Activated T-cell treated with anti-CD3 and anti-CD28 coated beads for 24 hours (primary cell): ENCODE measurements at places on chromosomes 7 and 10.

DNA sequence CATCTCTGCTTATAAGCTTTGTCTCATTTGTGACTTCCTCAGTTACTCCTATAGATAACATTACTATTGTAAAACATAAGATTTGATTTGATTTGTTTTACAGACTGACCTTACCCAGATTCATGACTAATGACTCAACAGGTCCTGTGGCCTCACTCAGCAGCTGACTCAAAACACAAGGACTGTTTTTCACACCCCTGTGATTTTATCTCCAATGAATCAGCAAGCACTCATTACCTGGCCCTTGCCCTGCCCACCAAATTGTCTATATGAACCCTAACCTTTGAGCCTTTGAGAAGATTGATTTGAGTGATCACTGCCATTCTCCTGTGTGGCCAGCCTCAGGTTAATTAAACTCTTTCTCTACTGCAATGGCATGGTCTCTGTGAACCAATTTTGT is 1064.6 kb upstream of the LRRTM3 start:
- DNase-seq: no peak

GRCh38 chr7:66296557-66296956 is 91.4 kb downstream of the TPST1 start:
- no peak for DNase-seq

DNA sequence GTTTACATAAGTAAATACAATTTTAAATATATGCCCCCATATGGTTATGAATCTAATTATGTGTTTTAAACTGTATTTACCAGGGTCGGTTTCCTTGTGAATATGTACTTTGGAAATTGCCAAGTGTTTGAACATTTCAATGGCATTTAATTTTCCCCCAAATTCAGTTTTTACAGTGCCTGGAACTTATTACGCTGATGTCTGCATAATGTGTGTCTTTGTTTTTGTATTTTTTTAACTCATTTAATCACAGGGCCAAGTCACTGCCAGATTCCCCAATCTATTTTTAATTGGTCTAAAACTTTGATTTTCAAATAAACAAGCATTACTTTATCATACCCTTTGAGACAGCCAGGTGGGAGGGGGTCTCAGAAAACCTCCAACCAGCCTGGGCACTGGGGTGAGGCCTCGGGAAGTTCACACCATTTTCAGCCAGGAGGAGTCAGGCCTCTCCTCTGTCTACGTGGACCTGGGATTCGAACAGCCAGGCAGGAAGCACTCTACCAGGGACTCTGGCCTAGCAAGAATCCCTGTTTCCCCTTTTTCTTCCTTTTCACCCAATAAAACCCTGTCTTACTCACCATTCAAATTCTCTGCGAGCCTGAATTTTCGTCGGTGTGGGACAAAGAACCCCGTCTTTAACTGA is 151.5 kb upstream of the COL1A2 start:
- no peak for DNase-seq

DNA sequence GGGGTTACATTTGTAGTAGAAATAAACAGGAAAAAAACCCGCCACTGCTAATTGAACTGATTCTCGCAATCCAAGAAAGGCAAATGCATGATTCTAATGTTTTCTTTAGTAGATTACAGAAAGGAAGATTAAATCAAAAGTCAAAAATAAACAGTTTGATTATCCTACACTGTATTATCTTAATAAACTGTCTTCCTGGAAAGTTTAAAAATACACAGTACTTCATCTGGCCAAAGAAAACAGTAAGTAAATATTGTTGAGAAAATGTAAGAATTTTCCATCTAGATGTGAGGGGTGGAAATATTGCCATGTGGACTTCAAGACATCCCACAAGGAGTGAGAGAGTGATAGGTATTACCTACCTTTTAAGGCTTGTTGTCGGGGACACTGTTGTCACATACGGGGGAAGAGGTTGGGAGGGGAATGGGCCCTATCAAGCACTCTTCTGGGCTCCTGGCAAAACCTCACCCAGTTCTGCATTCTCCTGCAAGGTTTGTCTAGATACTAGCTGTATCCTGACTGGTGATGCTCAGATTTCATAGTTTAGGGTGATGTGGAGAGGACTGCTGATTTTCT is 17.8 kb downstream of the GRK5 start:
- no peak for DNase-seq

DNA sequence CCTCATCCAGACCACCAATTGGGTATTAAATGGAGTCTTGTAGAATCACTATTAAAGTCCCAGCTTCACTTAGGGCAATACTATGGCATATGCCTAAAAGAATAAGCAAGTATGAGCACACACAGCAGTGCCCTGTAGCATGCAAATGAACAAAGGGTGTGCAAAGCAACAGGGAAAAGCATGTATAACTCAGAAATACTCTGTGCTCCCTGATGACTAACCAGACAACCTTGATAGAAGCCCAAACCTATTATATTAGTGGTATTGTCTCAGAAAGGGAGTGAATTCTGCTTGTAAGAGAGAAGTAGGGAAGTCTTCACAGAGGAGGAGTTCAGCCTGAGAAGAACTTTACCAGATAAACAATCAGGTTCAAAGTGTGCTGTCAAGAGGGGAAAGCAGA is 131.2 kb downstream of the DGKI start:
- no peak for DNase-seq

DNA sequence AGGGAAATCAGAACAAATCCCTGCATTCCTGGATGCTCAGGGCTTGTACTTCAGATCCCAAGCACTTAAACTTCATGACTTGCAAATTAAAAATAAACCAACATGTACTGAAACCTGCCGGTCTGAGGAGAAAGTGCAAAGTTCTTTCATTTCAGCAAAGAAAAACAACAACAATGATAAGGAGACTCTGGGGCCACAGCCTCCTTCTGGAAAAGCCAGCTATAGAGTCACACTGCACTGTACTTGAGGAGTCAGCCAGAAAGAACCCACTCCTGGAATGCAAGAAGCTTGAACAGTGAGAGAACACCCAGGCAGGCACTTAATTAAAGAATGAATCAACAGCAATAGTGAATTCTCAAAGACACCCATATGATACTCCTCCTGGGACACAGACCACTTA is 49.7 kb upstream of the TM9SF3 start:
- no peak for DNase-seq

GRCh38 chr10:32376771-32377170 is 29.8 kb upstream of the EPC1 start:
- DNase-seq: no peak

- DNase-seq: no peak
Observed at GRCh38 chr7:67484244-67484751, 487.7 kb downstream of the TYW1 start.

DNA sequence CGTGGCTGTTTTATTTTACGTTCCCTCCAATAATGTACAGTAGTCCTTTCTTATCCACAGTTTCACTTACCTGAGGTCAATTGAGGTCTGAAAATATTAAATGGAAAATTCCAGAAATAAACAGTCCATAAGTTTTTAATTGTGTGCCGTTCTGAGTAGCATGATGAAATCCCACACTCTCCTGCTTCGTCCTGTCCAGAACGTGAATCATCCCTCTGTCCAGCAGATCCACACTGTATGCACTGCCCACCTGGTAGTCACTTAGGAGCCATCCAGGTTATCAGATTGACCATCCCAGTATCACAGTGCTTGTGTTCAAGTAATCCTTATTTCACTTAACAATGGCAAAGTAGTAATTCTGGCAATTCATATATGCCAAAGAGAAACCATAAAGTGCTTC is 46.3 kb downstream of the STARD3NL start:
- no peak for DNase-seq

DNA sequence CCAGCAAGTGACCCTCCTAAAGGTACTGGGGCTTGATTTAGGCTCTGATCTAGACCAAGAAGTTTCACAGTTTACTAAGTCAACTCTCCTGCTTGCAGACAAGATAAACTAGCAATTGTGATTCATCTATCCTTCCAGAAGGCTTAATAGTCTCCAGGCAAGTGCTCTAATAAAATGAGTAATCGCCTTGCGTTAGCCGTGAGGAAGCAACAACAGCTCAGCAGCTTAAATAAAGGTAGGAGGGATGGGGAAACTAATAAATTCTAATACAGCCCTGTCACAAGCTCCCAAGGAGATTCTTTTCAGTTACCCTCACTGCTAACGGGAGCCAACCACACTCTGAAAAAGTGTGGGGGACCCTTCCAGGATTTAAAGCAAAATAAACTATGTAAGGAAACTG is 48.4 kb downstream of the FRMD4A start:
- DNase-seq: no peak

GRCh38 chr10:117666166-117666565 is 123.6 kb downstream of the EMX2 start:
- DNase-seq: no peak

DNA sequence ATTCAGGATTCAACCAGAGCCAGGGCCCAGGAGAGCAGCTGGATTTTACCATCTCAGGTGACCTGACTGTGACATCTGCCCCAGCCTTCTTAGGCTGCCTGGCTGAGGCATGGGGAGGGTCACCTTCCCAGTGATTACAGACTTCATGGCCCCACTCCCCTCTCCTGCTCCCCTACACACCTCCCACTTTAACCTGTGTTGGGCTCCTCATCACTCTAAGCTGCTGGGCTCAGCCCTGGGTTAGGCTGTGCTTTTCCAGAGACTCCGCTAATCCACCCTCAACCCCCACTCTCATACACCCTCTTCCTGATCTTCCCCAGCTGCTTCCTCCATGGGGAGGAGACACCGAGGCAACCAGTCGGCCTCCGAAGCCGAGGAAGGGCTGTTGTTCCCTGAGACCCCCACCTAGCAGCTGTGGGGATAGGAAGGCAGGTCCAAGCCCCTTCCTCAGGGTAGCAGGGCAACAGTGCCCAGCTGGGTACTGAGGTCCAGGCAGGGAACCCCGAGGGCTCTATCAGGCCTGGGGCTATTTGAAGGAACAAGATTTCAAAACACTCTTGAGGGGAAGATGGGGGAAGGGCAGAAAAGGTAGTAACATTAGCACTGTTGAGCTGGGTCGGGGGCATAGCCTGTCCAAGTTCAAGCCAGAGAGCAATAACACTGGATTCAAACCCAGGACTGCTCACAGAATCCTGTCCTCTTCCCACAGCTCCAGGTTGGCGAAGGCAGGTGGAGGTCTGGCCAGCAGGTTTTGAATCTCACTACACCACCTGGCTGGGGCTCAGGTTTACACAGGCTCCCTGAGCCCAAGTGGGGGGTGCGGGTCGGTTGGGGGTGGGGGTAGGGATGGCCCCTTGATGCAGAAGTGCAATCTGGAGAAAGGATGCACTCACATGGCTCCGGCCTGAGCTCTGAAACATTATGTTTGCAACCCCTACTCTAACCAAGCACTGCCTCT is 1.8 kb downstream of the IMPDH1 start:
- DNase-seq: no peak

GRCh38 chr7:85343484-85343883 is 156.6 kb upstream of the SEMA3D start:
- no peak for DNase-seq

DNA sequence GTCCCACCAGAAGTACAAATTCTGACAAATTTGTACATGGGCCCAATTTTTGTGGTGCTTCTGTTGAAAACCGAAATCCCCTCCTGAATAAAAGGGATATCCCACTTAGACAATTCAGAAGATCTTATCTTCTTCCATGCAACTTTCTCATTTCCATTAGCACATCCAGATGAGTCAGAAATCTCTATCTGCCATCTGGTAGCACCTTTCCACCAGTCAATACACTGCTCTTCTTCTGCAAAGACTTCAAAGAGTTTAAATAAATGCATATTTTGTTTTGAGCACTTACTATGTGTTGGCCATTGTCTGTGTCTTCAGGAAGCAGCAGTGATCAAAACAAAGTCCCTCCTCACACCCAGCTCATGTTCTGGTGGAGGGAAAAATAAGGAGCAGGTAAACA is 12.7 kb upstream of the KLF6 start:
- no peak for DNase-seq

GRCh38 chr10:26970667-26971066 is 109.9 kb upstream of the ABI1 start:
- no peak for DNase-seq

DNA sequence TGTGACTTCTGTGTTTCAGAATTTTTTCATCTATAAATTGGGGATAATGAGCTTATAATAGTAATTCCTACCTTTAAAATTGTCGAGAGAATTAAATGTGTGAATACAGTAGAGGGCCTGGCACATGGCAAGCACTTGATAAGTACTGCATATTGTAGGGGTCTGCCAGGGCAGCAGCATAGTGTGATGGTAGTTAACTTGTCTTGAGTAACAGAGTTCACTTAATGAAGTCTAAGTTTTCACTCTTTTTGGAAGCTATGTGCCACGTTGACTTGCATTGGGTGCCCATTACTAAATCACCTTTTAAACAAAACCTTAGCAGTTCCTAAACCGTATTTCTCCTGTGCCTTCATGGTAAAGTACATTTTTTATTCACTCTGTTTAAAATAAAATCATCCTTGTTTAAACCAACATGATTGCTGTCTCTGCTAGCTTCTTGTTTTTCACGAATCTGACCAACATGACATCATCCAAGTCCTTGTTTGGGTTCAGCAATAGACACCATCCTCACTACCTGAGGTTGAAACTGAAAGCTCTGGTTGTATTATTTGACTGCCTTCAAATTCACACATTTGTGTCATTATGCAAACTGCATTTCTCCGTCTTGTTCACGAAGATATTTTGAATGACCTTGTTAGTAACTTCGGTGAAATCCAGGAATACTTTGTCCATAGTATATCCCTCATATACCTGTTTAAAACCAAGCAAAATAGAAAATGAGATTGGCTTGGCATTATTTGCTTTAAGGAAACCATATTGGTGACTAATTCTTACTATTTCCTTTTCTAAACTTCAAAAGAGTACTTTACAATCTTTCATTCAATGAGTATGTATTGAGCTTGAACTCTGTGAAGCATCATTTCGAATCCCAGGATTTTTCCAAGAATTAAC is 340.2 kb downstream of the SUGCT start:
- no peak for DNase-seq

DNA sequence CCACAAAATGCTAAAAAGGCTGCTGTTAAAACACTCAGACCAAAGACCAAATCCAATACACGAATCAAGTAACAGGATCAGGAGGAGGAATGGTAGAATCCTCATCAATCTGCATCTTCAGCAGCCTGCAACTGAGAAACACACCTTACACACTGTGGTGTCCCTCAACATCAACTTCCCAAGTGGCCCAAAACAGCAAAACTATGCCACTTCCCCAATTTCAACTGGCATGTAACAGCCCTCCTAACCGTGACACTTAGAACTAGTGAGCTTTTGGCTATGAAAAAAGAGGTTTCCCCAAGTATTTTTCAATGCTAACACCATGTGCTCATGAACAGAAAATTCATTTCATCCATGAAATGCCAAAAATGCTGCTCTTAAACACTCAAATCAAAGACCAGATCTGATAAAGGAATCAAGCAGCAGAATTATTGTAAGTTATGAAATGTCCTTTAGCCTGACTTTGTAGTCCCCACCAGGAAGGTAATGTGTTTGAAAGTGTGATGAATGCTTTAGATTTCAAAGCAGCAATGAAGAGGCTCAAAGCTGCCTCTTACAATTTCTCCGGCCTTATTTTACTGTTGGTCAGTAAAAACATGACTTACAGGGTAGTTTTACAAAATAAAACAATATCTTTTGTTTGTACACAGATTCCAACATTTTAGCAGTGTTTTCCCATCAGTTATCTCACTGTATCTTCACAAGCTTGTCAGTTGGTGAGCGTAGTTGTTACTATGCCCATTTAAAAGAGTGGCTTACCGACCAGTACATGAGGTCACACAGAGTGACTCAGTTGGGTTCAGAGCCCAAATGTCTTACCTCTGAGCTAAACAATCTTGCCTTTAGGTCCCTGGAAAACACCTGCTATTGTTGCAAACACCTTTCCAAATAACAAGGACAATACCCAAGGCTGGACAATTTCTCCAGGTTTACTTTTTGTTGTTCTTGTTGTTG is 65.7 kb upstream of the ASAH2 start:
- no peak for DNase-seq

GRCh38 chr7:9891056-9891455 is 1082.6 kb upstream of the PHF14 start:
- no peak for DNase-seq

GRCh38 chr7:39464350-39465054 is 101.7 kb upstream of the YAE1 start:
- DNase-seq: no peak
